ENCODE measurements at places on chromosomes 6 and 20. TPM values are rescaled to one million over a fixed set of nuclear protein-coding genes. Genes with fewer than 3 reads are reported as not detected.

- DNase-seq: no peak
These were observed 2.9 kb upstream of the AKAP7 start for GRCh38 chr6:131132360-131132759.

GRCh38 chr6:70879496-70879895, 77.4 kb downstream of the B3GAT2 start:
- no peak for DNase-seq

GRCh38 chr6:71887006-71887743, 825 bp downstream of the RIMS1 start:
- DNase-seq: no peak

The NFATC2 gene
- total RNA-seq: 3.0 TPM

The SH3BGRL2 gene
- total RNA-seq: 0.59 TPM

DNA sequence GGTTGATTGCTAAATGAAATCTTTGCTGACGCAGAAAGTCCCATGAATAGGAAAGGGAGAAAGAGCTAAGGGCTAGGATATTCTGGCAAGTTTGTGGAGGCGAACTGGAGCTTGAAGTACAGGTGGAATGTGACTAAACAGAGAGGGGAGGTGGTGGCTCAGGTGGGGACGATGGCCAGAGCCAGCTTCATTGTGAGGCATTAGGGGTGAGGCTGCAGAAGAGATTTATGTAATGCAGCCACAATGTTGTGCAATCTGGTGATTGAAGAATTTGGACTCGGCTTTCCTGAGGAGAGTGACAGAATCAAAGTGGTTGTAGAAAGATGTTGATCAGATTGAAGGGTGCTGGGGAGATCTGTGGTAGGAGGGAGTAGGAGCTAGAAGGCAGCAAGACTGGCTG, 42.9 kb upstream of the SPACA1 start:
- DNase-seq: no peak
